ENCODE measurements at places on chromosomes 7 and 10. TPM values are rescaled to one million over a fixed set of nuclear protein-coding genes. Genes with fewer than 3 reads are reported as not detected.

- DNase-seq, result no peak
These were observed 8.9 kb downstream of the SLC16A9 start for GRCh38 chr10:59700709-59701108.

The ZNF680 gene
- 1.8 TPM for polyA plus RNA-seq

GRCh38 chr10:123790132-123790885 is 101.3 kb downstream of the CPXM2 start:
- no peak for DNase-seq

DNA sequence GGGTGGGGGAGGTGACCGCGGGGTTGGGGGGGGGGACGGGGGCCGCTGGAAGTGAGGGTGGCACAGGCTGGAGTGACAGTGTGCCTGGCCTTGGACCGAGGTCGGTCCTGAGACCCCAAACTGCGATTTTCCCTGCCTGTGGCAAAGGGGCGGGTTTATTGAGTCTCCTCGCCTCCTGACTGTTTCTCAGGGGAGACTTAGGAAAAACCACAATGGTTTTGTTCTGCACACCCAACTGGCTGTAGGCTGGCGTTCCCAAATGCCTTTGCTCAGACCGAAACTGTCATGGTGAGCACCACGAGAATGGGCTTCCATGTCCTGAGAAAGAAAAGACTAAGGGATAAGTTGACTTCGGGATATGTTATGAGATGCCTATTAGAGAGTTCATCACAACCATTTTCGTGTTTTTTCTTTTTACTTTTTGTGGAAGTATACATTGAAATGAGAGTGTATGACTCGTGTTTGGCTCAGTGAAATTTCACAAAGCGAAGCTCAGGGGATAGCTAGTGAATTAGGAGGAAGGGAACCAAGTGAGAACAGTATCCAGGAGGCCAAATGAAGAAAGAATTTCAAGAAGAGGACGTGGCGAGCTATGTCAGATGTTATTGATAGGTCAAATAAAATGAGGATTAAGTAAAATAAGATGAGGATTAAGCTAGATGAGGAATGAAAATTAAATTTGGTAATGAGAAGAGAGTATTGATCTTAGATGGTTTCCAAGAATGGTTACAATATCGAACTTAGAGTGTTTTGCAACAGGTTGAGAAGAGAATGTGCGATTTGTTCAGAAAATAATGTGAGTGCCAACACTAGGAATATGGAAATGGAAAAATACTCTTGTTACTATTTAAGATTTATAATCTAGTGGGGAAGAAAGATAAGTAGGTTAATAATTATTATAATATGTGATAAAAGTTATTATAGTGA is 918 bp downstream of the NET1 start:
- DNase-seq, result peak; percentile 84

The TMEM178B gene
- polyA plus RNA-seq, result 0.01 TPM

The ADRA2A gene
- not detected for polyA plus RNA-seq

The IRF5 gene
- 2.8 TPM for polyA plus RNA-seq

The GPR26 gene
- polyA plus RNA-seq, result not detected

The ERVW-1 gene
- polyA plus RNA-seq, result not detected

The CALML5 gene
- 0.32 TPM for polyA plus RNA-seq

DNA sequence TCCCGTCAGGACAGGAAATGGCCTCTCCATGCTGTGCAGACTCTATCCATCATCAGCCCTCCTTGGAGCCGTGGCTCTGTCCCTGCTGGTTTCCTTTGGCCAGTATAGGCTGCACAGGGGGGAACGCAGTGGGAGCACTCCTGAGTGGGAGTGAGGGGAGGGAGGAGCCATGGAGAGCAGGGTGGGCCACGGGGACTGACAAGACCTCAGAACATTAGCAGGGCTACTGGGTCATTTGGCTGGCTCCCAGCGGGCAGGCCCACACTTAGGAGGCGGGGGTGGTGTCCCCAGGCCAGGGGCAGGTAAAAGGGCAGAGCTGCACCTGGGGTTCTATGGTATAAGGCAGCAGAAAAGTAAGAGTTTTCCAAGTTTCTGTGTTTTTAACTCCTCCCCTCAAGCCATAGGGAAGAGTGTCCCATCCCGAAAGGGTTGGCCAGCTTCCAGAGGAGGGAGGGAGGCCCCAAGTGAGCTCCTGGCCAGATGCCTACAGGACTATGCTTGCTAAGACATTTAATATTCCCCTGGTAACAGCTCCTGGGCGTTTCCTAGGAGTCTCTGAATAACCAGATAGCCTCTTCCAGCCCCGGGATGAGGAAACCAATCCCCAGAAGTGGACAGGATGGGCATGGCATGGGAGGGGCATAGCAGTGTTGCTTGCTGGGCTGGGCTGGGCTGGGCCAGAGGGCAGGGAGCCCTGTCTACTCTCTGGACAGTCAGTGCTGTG is 5.5 kb upstream of the OPN4 start:
- DNase-seq, result peak; percentile 80

GRCh38 chr10:79905322-79906314 is 43.3 kb downstream of the SFTPD start:
- peak; percentile 14 for DNase-seq

DNA sequence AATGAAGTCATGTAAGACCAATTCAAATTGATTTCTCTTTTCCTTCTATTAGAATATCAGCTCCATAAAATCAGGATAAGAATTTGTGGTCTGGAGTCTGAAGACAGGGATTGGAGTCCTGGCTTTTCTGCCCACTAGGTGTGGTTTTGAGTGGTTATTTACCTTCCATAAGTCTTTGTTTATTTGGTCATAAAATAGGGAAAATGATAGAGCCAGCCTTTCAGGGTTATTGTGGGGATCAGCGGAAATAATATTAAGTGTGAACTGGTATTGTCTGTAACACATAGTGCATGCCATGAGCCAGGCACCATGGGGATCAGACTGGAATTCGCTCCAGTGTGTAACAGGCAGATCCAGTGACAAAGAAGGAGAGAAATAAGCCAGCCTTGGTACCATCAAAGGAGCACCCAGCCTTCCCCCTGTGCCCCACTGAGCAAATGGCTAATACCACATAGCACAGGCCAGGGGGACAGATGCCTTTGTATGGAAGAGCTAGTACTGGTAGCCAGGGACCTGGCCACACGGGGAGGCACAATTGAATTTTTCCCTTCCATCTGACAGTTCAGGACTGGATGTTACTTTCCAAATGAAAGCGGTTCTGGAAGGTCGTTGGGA is 509.7 kb upstream of the PODXL start:
- DNase-seq, result no peak

The FXYD4 gene
- not detected for polyA plus RNA-seq

Data from mammary epithelial cell (primary cell).